ENCODE measurements at places on chromosomes 3 and 15. TPM values are rescaled to one million over a fixed set of nuclear protein-coding genes. Genes with fewer than 3 reads are reported as not detected.

TRPM7 gene
- total RNA-seq, result 37.1 TPM

IL20RB gene
- 0.83 TPM for total RNA-seq

TRH gene
- not detected for total RNA-seq

PLXNB1 gene
- 59.2 TPM for total RNA-seq

LYSMD2 gene
- total RNA-seq, result 6.2 TPM

NANOGP8 gene
- total RNA-seq, result not detected
